ENCODE measurements at places on chromosomes 11 and 22.

DNA sequence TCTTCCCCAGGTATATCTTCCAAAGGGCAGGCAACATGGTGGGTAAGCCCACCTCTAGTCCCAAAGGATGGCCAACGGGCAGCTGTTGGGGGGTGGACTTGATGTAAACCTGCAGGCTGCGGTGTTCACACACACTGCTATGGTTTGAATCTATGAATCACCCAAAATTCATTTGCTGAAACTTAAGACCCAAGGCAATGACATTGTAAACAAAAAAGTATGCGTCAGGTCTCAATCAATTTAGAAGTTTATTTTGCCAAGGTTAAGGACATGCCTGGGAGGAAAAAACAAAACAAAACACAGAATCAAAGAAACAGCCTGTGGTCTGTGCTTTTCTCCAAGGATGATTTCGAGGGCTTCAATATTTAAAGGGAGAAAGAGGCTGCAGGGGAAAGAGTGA lies 18.3 kb downstream of the RCN1 start:
- DNase-seq = no peak

DNA sequence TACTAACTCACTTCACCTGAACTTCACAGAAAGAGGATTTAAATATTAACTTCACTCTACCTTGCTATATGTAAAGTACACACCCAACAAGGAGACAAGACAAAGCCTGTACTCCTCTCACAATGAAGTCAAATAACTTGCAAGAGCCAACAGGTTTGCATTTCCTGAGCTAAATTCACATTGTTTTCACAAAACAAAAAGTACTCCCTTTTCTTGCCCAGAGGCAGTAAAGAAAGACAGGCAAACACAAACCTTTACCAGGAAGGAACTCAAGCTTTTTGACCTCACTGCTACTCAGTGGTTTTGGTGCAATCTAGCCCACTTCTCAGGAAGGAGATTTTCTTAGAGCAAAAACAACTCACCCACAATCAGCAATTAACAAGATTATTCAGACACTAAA lies 15.7 kb downstream of the USP28 start:
- DNase-seq = no peak

GRCh38 chr11:125036933-125037332 lies 26.2 kb upstream of the SLC37A2 start:
- no peak for DNase-seq

GRCh38 chr11:2772544-2773031 lies 72.8 kb upstream of the KCNQ1OT1 start:
- peak; percentile 31 for DNase-seq

GRCh38 chr11:64563966-64564365 lies 27.1 kb upstream of the SLC22A12 start:
- DNase-seq = no peak

DNA sequence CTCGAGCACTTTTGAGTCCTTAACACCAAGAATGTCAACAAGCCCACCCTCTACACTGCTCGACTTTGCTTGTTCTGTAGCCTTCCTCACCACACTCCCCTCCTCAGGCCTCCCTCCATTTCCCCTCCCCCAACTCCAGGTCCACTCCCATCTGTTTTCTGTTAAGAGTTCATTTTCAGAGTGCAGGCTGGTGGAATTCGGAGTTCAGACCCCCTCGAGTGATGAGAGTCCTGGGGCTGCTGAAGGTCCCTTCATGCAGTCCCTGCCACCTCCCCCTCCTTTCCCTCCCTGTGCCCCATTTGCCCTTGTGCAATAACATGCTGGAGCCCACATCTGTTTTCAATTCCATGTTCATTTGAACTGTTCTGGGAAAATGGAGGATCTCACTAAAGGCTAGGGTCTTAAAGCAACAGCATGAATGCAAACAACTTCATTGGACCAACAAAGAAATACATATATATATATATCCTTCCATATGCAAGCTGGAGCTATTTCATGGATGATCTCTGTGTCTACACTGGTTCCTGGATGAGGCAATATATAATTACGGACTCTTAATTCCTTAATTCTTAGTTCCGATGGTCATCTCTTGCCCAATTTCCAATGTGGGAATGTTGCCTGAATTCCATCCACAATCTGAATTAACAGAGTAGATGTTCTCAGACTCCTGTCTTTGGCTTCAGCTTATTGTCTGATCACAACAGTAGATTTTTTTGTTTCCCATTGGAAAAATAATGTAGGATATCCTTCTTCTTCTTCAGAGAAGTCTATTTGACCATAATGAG lies 340.4 kb downstream of the ETS1 start:
- DNase-seq = no peak

DNA sequence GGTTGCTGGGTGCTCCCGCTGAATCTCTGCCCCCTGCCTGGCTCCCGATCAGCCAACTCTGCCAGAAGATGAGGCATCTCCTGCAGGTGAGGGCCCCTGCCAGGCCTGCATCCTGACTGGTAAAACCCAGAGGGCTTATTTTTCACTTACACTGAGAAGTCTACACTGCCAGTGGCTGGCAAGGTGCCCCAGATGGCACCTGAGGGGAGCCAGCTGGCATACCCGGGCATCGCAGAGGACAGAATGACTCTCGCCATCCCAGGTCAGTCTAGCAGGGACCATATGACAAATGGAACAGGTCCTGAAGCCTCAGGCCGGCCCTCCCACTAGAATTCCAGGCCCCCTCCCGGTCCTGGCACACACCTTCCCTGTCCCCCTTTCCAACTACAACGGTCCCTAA lies 30.9 kb downstream of the MACROD1 start:
- no peak for DNase-seq

- no peak for DNase-seq
Observed at GRCh38 chr11:110892741-110893285, 180.6 kb upstream of the ARHGAP20 start.

DNA sequence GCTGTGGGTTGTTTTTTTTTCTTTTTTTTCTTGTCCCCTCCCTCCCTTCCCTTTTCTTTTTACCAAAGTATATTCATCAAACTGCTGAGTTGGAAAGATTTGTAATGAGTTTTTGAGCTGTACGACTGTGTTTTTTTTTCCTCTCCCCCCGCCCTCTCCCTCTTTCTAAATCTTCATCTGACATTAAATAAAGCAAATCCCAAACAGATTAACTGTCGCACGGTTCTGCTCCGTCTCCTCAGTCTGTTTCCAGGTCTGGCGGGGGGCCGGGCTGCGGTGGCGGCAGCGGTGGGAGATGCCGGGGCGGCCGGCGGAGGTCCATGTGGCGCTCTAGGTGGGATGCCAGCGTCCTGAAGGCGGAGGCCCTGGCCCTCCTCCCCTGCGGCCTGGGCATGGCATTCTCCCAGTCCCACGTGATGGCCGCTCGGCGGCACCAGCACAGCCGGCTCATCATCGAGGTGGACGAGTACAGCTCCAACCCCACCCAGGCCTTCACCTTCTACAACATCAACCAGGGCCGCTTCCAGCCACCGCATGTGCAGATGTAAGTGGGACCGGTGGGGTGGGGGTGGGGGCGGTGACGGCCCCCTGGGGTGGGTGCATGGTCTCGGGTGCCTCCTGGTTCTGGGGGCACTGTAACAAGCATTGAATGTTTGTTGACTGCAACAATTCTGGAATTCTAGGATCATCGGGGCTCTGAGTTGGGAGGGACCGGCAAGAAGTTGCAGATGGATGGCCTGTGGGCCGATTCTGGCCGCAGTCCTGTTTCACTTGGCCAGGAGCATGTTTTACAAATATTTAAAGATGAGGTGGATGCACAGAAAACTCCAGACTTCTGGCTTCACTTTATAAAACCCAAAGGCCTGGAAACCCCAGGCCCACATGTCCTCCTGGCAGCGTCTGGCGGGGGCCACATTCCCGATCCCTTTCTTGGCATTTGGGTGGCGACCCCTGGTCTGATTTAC lies 13.1 kb downstream of the MPPED1 start:
- no peak for DNase-seq

DNA sequence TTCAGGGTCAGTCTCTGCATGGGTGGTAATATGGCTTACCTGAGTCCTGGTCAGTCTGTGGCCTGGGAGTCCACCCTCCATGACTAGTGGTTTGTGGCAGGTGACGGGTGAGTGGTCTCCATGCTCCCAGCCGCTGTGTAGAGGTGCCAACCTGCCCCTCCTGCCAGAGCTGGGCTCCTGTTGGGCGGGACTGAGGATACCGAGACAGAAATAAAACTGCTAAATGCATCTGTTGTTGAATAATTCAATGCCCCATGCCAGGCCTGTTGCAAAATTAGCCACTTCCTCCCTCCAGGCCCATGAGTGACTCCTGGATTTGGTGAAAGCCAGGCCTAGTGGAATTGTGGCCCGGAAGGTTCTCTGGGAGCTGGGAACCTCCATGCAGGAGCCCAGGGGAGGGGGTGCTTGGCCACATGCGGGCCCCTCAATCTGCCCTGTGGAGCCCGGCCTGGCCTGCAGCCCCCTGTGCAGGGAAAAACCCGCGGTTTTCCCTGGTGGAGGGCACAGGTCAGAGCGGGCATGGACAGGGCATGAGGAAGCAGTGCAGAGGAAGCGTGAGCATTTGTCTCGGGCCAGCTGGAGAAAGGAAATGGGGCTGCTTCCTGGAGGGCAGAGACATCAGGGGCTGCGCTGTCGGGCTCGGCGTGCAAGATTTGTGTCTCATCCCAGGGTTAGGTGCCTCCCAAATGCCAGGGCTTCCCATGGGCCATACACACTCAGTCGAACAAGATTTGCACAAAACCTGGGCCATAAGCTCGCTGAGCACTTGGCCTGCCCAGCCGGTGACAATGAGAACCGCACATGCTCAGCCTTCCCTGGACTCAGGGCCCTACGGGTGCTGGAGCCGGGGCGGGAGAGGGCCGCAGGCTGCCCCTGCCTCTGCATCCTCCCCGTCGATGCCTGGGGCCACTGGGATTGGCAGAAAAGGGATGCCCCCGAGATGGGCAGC lies 66.9 kb downstream of the KCNQ1 start:
- DNase-seq = no peak

- DNase-seq = no peak
Observed at GRCh38 chr11:328012-328411, 7.4 kb upstream of the IFITM3 start.

GRCh38 chr11:27294654-27295053 lies 68.4 kb downstream of the CCDC34 start:
- DNase-seq = no peak

DNA sequence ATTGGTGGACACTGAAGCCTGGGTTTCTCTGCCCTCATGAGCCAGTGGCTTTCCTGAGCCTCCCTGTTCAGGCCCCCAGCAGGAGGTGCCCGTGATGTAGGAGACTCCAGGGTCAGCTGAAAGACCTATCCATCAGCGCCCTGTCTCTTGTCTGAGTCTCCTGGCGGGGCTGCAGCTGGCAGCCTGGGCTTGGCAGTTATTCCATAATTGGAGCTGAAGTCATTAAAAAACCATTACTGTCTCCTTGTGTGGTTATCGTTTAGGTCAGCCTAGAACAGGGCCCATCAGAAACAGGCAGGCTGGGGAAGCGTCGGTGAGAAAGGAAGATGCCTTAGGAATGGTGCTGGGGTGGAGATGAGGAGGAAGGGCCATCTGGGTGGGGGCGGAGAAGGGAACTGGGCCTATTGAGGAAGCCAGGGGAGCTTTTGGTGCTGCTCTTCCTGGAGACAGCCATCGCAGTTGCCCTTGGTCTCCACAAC lies 5.0 kb downstream of the TUB start:
- DNase-seq = no peak

DNA sequence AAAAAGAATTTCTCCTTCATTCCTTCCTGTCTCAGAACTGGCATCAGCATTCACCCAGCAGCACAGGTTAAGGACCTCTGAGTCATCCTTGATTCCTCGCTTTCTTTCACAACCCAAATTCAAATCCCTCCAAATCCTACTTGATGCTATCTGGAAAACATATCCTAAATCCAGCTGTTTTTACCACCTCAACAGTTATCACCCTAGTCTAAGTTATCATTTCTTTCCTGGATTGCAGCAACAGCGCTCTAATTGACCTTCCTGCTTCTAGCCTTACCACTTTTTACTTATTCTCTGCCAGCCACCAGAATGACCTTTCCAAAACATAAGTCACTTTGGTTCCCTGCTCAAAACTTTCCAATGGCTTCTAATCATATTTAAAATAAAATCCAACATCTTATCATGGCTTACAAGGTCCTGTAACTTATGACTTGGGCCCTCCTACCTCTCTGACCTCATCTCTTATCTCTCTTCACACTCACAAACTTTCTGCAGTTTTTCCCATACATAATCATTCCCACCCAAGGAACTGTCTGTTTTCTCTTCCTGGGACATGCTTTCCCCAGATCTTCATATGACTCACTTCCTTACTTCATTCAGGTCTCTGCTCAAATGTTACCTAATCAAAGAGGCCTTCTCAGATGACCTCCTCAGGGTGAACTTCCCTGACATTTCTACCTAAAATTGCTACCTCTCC lies 119.4 kb downstream of the TTC28 start:
- no peak for DNase-seq

- DNase-seq = no peak
Observed at GRCh38 chr11:110704210-110704864, 7.9 kb downstream of the ARHGAP20 start.

DNA sequence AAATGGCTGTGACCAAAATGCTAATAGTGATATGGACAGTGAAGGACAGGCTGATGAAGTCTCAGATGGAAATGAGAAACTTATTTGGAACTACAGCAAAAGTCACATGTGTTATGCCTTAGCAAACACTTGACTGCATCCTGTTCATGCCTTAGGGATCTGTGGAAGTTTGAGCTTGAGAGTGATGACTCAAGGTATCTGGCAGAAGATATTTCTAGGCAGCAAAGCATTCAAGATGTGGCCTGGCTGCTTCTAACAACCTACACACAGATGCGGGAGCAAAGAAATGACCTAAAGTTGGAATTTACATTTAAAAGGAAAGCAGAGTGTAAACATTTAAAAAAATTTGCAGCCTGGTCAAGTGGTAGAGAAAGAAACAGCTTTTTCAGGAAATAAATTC lies 28.1 kb upstream of the CD81 start:
- no peak for DNase-seq

DNA sequence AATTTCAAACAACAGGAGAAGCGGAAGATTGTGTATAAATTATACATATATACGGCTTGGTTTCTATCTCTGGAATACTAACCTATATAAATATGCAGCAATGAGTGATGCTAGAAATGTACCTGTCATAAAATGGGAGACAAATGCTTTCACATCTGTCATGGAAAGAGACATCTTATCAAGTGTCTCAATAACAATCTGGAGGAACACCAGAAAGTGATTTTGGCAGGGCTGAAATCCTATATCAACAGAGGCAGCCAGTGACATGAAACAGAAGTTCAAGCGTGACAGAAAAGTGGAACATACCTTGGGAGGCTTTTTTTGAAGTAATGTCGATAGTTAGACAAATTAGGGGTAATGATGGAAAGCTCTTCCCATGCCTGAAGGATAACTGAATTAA lies 834.6 kb downstream of the JRKL start:
- no peak for DNase-seq

Data from endodermal cell (in vitro differentiated cells).